A549 treated with AZD2906 at 1 μM for 4 hours (cell line): ENCODE measurements at places on chromosomes 13 and 19. TPM values are rescaled to one million over a fixed set of nuclear protein-coding genes. Genes with fewer than 3 reads are reported as not detected.

The CLEC4G gene
- total RNA-seq, result not detected in 5 replicates

The NCAN gene
- total RNA-seq, result 0.02 to 0.08 TPM (median 0.06 TPM) in 5 replicates

The CFAP97D2 gene
- total RNA-seq, result not detected in 5 replicates

The FOXA3 gene
- 0.58 to 1.1 TPM (median 0.89 TPM) in 5 replicates for total RNA-seq

The ZNF480 gene
- total RNA-seq, result 6.1 to 17.9 TPM (median 16.3 TPM) in 5 replicates

The SAMD1 gene
- total RNA-seq, result 32.9 to 42.4 TPM (median 37.0 TPM) in 5 replicates

The AP1M2 gene
- total RNA-seq, result 26.1 to 54.3 TPM (median 40.6 TPM) in 5 replicates

The ZNF793 gene
- 0.01 to 0.08 TPM (median 0.03 TPM) in 5 replicates for total RNA-seq

The HCN2 gene
- total RNA-seq, result 26.6 to 37.3 TPM (median 36.3 TPM) in 5 replicates

The SLC8A2 gene
- total RNA-seq, result 0.15 to 0.57 TPM (median 0.37 TPM) in 5 replicates

The KCNC3 gene
- 0.96 to 1.5 TPM (median 1.5 TPM) in 5 replicates for total RNA-seq

The ZFR2 gene
- total RNA-seq, result 0.09 to 0.45 TPM (median 0.11 TPM) in 5 replicates
